ENCODE measurements at places on chromosomes 4 and X.

DNA sequence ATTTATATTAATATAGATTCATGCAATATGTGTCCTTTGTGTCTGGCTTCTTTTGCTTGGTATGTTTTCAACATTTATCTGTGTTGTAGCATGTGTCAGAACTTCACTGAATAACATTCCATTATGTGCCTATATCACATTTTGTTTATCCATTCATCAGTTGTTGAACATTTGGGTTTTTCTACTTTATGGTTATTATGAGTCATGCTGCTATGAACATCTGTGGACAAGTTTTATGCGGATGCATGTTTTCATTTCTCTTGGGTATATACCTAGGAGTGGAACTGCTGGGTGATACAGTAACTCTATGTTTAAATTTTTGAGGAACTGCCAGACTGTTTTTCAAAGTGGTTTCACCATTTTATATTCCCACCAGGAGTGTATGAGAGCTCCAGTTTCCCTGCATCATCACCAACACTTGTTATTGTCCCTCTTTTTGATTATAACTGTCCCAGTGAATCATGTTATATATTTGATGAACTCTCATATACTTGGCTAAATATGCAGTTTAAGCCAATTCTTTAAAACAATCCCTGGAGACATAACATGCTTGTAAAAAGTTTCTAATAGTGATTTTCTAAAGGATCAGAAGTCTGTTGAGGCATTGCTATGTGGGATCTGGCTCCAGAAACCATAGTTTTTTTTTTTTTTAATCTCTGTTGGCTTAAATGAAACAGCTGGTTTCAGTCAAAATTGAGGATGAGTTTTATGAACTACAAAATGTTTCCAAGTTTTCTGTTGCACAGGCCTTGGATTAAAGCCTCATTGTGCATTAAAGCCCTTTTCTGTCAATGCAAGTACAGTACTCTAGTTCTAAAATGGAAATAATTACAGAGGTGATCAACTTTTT, 21.6 kb upstream of the REPS2 start:
- no peak for DNase-seq

- no peak for DNase-seq
Measured at GRCh38 chrX:73944563-73944908, 359.4 kb upstream of the ZCCHC13 start.

DNA sequence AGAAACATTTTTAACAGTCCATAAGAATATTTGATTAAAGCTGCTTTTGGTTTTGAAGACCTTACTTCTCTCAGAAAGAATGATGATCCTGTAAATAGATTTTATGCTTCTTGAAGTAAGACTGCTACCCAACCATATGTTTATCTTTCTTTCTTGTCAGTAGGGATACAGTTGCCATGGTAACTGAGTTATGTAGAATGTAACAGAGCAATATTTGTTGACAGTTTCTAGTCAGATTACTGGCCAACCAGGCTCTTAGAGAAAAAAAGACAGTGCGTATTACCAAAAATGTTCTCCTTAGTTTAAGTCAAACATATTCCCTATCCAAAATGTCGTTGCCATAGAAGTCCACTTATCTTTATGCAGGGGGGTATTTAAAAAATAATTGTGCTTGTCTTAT, 456.8 kb downstream of the PRR32 start:
- DNase-seq, result no peak

GRCh38 chr4:182695009-182695408, 222.2 kb downstream of the DCTD start:
- no peak for DNase-seq

- no peak for DNase-seq
Measured at GRCh38 chrX:148698221-148698620, 197.8 kb downstream of the AFF2 start.

DNA sequence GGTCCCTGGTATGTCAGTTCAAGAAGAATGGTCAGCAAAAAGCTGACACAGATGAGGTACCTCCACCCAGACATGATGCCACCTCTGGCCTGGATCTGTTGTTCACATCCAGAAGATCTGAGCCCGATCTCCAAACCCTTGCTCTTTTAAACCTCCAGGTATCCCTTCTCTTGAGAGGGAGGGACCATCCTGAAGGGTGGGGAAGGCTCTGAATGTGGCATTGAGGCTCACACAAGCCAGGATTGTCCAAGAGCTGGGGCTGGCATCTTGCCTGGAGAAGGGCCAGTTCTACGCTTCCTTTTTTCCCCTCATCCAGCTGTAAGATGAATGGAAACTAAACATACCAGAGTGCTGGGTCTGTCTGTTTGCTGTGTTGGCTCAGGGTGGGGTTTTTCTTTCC, at the start of gene ITIH6:
Gene ITIH6, minus strand, starts transcription at position 119 of the 400 bp plus-strand sequence. Its CDS starts 45 bp downstream, at position 74.
- no peak for DNase-seq

DNA sequence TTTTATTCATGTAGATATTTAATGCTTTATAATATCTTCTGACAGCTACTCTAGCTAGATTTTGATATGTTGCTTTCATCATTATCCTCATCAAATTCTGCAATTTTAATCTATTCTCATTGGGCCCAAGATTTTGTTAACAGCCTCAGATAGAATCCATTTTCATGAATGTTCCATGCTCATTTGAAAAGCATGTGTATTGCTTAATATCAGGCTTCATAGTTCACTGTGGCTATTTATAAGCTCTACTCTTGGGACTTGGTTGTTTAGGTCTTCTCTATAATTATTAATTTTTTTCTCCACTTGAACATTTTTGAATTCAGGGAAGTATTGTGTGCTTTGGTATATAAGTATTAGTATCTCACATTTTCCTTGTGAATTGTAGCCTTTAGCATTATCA, 41.8 kb downstream of the RAB40A start:
- no peak for DNase-seq

- no peak for DNase-seq
Measured at GRCh38 chr4:106116025-106116424, 200.0 kb downstream of the TBCK start.

- no peak for DNase-seq
Measured at GRCh38 chrX:86935988-86936387, 581.6 kb upstream of the KLHL4 start.

DNA sequence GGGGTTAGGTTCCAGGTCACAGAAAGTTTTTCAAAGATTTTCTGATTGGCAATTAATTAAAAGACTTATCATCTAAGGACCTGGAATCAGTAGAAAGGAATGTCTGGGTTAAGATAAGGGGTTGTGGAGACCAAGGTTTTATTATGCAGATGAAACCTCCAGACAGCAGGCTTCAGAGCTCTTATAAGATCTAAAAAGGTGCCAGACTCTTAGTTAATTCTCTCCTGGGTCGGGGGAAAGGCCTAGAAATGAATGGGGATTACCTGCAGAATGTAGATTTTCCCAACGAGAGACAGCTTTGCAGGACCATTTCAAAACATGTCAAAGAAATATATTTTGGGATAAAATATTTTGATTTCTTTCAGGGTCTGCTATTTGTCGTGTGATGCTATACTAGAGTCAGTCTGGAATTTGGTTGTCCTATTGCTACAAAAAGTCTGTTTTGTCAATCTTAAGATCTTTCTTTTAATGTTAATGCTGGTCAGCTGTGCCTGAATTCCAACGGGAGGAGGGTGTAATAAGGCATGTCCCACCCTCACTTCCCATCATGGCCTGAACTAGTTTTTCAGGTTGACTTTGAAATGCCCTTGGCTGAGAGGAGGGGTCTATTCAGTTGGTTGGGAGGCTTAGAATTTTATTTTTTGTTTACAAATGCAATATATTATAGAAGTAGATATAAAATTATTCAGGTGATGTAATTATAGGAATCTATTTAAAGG, 15.8 kb downstream of the EGF start:
- no peak for DNase-seq
